Stimulated activated CD4-positive, alpha-beta T cell treated with anti-CD3 and anti-CD28 coated beads, Interleukin-1b, Interleukin-23, amount 100 ng/mL, for 1 hour (primary cell): ENCODE measurements at places on chromosomes 11 and 22.

- no peak for DNase-seq
These were observed 27.9 kb downstream of the GNAZ start for GRCh38 chr22:23098230-23098705.

DNA sequence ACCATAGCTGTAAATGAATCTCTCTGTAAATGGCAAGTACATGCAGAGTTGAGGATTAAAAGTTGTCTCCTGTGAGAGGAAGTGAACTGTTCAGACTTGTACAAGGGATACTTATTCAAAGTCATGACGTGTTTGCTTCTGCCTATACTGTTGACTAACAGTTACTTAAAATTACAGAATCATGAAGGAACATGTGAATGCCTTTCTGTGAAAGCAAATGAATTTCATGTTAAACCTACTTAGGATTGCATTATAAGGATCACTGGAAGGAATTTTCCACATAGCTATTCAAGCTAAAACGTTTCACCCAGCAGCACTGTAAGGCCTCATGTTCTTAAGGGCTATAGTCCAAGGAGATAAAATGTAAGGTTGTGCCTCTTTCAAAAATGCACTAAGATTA, 93.4 kb upstream of the BIRC3 start:
- no peak for DNase-seq

- no peak for DNase-seq
These were observed 416.7 kb upstream of the CADM1 start for GRCh38 chr11:115920841-115921480.

- no peak for DNase-seq
These were observed 2.1 kb downstream of the FADD start for GRCh38 chr11:70205049-70205725.

DNA sequence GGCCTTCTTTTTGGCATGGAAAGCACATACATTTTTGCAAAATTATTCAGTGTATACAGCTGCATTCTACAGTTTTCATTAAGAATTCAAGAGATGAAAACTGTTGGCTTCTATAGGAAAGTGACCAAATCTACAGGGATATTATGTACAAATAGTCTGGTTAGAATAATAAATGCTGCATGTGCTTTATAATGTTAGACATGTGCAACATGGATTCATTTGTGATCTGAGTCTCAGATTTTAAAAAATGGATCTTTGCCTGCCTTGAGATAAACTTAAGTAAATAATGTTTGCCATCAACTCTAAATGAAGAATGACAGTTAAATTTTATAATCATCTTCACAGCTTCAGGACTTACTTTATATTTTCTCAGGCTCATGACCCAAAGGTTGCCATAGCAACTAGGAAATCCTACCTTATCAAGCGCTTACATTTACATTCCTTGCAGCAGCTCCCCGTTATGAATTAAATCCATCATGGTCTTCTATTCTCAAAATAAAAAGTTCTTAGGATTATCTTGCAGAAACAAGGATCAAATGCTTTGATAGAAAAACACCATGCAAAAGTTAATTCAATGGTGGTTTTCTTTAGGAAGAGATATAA, 200.2 kb downstream of the CADM1 start:
- DNase-seq: no peak

- DNase-seq: peak; percentile 48
These were observed 19.6 kb upstream of the CCDC134 start for GRCh38 chr22:41780746-41781505.

GRCh38 chr11:88384004-88384668, 46.6 kb upstream of the CTSC start:
- DNase-seq: no peak

GRCh38 chr22:46219636-46220035, 30.5 kb downstream of the CDPF1 start:
- no peak for DNase-seq

DNA sequence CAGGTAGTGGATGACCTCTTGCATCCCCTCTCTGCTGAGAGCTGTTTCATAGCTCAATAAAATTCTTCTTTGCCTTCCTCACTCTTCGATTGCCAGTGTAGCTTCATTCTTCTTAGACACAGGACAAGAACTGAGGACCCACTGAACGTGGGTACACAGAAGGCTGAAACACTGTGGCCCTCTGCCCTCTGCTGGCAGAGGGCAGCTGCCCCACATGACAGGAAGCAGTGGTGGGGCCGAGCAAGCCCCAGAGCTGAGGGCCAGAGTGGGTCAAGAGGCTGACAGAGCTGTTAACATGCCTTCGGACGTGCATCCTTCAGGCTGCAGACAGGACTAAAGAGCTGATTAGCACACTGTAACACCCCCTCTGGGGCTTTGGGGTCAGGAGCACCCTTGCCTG, 15.6 kb downstream of the SMC1B start:
- DNase-seq: no peak

- no peak for DNase-seq
These were observed 75.0 kb downstream of the CACNA1I start for GRCh38 chr22:39645532-39645931.

DNA sequence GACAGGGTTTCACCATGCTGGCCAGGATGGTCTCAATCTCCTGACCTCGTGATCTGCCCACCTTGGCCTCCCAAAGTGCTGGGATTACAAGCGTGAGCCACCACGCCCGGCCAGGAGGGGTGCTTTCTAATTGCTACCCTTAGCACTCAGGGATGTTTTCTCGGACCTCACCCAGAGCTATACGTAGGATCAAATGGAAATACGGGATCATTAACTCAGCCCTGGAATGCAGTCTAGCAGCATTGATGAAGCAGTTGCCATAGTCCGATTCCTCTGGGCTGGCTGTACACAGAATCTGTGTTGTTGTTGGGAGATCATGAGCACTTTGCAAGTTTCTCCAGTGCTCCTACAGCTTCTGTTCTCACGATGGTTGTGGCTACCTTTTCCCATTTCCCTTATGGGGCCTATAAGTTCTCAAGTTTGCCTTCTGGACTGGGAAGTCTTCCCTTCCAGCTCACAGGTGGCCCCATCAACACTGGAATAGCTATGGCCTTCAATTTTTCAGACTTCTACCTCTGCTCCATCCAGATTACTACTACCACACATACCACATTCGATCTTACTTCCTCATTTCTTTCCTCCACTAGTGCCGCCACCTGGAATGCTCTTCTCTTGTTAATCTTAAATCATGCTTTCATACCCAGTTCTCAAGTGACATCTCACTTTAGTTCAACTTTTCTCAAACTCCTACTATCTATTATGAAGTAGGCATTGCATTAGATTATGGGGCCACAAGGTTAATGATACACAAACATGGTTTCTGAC, 16.1 kb upstream of the PCF11 start:
- no peak for DNase-seq

DNA sequence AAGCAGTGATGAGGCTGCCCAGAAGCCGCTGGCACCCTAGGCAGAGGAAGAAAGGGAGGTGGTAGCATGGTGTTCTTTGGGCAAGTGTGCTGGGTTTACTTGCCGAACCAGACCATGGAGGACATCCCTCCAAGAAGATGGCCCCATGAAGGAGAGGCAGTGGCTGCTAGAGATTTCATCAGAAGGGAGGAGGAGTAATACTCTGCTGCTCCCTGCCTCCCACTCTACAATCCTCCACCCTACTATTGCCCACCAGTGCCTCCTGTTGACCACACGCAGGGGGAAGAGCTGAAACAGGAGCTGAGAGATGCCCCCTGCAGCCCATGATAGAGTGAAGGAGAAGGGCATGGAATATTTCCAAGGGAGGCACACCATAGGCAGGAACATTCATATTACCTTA, 51.0 kb upstream of the PRSS23 start:
- no peak for DNase-seq

- no peak for DNase-seq
These were observed 77.2 kb upstream of the INCENP start for GRCh38 chr11:62046568-62047100.

GRCh38 chr11:8735094-8735493, 52.5 kb downstream of the RPL27A start:
- no peak for DNase-seq

DNA sequence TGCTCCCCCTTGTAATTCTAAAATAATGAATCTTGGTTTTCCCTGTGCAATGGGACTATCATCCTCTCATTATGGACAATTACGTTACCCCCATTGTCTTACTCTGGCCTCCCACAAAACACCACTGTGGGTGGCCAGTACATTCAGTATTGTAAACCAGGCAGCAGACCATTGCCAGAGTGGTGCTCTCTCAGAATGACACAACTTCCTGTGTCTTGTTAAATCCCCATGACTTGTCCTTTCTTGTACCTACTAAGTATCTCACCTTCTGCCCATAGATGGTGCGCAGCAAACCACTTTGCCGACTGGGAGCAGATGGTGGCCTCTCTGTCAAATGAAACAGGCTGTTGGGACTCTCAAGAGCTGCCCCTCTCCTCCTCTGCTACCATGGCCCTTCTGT, 287.1 kb upstream of the RAG2 start:
- DNase-seq: no peak

DNA sequence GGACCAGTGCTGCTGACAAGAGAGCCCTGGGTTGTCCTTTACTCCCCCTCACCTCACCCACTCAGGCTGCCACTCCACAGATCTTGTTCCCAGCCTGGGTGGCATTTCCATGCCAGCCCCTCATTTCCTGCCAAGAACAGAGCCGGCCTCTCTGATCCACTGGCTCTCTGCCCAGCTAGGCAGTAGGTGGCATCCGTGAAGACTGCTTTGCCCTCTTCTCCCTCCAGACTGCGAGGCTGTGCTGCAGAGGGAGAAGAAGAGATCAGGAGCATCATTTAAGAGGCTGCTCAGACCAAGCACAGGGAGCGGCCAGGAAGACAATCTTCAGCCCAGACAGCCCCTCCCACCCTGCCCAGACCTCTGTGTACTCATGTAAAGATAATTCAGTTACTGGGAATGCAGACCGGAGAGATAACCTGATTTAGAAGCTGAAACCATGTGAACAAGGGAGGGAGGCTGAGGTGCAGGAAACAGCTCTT, 126.9 kb upstream of the NCAM1 start:
- DNase-seq: no peak

- no peak for DNase-seq
These were observed 1.6 kb upstream of the CTR9 start for GRCh38 chr11:10749476-10749875.

DNA sequence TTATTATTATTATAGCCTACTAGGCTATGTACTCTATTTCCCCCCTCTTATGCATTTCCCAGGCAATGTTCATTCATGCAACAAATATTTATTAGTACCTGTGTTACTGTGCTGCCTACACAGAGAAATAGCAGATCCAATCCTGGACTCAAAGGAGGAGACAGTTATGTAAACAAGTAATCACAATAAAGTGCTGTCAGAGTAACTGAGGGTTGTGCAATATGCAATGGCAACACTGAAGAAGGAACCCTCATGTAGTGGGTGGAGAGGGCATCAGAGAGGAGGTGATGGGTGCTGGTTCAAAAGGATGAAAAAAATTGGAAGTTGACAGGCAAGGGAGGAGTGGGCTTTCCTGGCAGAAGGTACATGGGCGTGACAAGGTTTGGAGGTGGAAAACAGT, 886 bp upstream of the P4HA3 start:
- DNase-seq: no peak

DNA sequence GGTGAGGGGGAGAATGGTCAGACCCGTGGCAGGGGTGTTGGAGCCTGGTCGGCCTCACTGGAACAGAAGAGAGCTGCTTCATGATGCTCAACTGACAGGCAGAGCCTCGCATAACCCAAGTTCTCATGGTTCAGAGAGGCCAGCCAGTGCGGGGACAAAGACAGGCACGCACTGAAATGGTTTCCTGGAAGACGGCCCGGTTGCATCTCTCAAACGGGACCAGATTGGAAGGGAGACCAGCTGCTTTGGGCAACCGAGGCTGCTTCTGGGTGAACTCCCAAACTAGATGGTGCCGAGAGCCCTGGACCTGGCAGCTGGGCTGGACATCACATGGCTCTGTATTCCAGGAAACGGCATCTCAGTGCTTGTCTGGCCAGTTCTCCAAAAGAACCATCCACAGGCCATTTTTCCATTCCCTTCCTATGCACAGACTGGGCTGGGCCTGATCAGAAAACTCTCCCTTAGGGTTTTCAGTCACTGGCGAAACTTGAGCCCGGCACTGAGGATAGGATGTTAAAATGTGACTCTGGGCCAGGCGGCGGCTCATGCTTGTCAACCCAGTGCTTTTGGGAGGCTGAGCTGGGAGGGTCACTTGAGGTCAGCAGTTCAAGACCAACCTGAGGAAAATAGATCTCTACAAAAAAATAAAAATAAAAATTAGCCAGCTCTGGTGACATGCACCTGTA, 80.1 kb upstream of the PRODH start:
- no peak for DNase-seq

DNA sequence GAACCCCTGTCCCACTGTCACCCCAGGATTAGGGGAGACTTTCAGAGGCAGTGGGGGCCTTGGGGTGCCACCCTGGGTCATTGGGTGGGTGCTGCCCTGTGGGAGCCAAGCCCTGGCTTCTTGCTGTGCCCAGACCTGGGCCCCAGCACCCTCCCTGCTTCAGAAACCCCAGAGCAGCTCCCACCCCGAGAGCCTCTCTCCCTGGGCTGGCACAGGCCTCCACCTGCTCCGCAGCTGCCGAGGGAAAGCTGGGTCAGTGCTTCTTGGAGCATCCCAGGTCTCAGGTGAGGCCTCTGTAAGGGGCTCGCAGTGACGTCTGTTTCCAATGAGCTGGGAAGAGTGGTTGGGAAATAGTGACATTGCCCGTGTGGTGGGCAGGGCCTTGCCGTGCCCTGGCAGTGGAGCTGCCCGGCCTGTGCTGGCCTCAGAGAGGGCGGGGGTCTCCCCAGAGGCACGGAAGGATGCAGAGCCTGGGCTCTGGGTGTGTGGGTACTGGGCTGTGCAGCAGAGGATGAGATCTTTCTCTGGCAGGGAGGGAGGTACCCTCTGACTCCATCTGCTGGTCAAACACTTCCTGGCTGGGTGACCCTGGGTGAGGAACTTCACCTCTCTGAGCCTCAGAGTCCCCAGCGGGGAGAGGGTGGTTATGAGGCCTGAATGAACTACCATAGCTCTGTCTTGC, 23.0 kb downstream of the C22orf23 start:
- no peak for DNase-seq
